ENCODE measurements at places on chromosomes 1 and 21. TPM values are rescaled to one million over a fixed set of nuclear protein-coding genes. Genes with fewer than 3 reads are reported as not detected.

SELENBP1 gene
- total RNA-seq, result 0.22 TPM

EIF3I gene
- total RNA-seq, result 283 TPM

ST6GALNAC3 gene
- total RNA-seq, result 1.8 TPM

TUFT1 gene
- total RNA-seq, result 99.0 TPM

RAB42 gene
- total RNA-seq, result not detected

- DNase-seq, result no peak
Observed at GRCh38 chr21:24289539-24289938, 1317.7 kb downstream of the MRPL39 start.

DNA sequence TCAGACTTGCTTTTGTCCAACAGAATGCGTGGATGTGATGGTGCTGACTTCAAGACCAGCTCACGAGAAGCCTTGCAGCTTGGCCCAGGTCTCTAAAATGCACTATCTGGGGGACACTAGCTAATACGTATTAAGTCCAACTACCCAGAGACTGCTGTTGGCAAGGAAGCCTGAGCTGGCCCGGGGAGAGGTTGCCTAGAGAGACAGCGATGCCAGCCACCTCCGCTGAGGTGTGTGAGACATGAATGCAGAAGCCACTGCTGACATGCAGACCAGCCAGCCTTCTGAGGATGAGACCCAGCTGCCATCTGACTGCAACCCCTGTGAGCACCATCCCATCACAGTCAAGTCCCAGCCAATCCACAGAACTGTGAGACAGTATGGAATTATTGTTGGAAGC, 32.5 kb downstream of the THAP3 start:
- no peak for DNase-seq

- DNase-seq, result peak; percentile 63
Observed at GRCh38 chr1:64112281-64112680, 91.1 kb upstream of the UBE2U start.

DNA sequence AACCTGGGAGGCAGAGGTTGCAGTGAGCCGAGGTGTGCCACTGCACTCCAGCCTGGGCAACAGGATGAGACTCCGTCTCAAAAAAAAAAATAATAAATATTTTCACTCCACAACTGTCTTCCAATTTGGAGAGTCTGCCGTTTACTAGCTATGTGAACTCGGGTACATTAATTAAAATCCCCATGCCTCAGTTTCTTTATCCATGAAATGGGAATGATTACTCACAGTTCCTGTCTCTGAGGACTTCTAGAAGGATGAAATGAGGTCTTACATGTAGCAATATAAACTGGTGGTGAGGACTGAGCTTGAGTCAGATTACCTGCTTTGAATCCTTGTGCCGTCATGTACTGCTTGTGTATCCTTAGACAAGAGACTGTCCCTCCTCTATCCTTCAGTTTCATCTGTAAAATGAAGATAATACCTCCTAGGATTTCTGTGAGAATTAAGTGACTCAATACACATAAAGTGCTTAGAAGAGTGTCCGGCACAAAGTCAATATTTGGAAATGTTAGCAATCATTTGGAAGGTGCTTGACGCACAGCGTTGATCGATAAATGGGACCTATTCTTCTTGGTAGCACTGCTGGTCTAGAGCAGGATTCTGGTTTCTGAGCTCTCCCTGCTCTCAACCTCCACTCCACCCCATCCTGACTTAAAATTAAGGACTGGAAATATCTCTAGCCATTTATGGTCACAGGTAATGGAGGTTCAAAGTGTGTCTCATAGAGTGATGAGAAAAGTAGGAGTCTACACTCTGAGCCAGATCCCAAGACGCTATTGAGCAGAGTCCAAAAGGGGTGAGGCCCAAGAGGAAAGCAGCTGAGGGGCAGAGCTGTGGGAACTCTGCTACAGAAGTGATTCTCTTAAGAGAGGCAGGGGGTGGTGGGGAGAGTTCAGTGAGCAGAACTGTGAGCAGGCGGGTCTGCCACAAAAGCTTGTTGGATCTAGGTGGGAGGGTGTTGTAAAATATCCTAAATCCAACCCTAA, 11.6 kb upstream of the DDI2 start:
- DNase-seq, result no peak

- no peak for DNase-seq
Observed at GRCh38 chr1:155499953-155500639, 62.5 kb downstream of the ASH1L start.

- no peak for DNase-seq
Observed at GRCh38 chr1:116193768-116194167, 82.6 kb downstream of the MAB21L3 start.

DNA sequence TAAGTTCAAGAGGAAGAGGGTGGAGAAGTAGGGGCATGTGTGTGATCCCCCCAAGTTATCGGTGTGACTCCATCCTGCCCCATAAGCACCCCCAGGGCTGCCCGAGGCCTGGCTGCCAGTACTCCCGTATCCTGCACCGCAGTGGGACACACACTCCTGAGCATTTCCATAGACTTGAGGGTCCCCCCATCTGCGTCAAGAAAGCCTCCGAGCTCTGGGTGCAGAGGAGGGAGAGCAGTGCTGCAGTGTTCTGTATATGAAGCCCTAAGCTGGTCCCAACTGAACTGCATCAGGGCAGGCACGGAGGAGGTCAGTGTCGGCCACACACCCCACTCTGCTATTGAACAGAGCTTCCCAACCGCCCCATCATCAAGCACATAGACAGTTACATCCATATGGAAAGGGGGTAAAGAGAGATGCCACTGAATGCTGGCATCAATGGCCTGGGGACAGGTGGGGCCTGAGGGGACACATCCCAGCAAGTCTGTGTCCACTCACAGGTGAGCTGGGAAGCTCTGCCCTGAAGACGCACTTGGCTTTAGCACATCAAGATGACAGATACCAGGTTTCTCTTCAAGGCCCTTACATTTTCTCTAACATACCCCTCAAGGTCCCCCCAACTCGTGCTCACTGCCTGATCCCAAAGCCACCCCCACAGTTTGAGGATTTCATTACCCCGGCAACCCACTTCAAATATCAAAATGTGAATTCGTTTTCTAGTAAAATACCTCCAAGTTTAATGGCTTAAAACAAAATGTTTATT, 64.3 kb downstream of the EVA1C start:
- no peak for DNase-seq

- no peak for DNase-seq
Observed at GRCh38 chr1:177933881-177934280, 36.0 kb downstream of the SEC16B start.

- no peak for DNase-seq
Observed at GRCh38 chr1:87791931-87792740, 463.5 kb downstream of the LMO4 start.

Data from A172 (cell line).